ENCODE measurements at places on chromosomes 4 and X. TPM values are rescaled to one million over a fixed set of nuclear protein-coding genes. Genes with fewer than 3 reads are reported as not detected.

DNA sequence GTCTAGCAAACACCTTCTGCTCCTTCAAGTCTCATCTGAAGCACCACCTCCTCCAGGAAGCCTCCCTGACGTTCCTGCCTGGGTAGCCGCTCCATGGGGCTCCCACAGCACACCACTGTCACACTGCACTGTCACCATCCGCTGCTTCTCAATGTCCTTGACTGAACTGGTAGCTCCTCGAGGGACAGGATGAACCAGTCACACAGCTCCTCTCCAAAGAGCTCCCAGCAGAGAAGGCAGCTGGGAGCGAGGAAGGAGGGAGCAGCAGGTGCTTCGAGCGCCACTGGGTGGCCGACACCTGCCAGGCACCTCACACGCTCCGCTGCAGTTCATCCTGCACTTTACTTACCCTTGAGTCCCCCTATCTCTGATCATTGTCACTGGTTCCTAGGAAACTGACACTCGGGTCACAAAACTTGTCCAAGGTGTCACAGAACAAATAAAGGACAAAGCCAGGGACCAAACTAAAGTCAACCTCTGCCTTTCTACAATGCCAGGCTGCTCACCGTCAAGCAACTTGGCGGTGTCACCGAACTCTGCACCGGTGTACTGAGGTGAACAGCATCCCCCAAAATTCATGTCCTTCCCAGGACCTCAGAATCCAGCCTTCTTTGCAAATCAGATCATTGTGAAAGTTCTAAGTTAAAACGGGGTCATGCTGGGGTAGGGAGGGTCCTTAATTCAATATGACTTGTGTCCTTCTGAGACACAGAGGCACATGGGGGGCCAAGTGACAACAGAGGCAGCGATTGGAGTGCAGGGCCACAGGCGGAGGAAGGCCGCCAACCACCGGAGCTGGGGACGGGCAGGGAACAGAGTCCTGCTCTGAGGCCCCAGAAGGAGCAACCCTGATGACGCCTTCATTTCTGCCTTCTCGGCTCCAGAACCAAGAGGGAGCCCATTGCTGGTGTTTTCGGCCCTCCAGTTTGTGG lies 5.5 kb upstream of the S100P start:
- peak; percentile 45 for DNase-seq
- no peak overlapping the region for H3K4me3 ChIP-seq
- H3K27me3 ChIP-seq, result no peaks in the 10 kb centered on the region
- H3K27ac ChIP-seq, result no peak overlapping the region
- no peaks in the 10 kb centered on the region for H3K36me3 ChIP-seq
- peaks cover 3% of the 10 kb centered on the region for H3K4me1 ChIP-seq

DNA sequence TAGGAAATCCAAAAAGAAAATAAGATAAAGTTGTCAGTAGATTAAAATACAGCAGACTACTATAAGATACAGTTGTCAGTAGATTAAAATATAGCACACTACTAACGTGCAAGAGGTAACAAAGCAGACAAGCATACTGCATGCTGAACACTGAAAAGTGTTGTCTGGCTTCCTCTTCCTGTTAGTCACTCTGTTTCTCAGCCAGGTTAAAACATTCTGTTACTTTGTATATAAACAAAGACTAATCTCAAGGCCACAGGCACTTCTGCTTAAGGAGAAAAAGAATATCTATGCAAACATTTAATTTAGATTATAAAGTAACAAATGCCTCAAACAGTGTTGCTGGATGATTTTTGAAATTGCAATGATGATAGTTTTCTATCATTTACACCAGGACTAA lies 41.0 kb upstream of the SCD5 start:
- H3K4me3 ChIP-seq, result no peak overlapping the region
- H3K27ac ChIP-seq, result no peak overlapping the region
- no peaks in the 10 kb centered on the region for H3K27me3 ChIP-seq
- no peak for DNase-seq

GRCh38 chr4:77880784-77881183 lies 18.2 kb downstream of the MRPL1 start:
- H3K4me3 ChIP-seq, result no peak overlapping the region
- peaks cover 3% of the 10 kb centered on the region for H3K36me3 ChIP-seq
- peaks cover 18% of the 10 kb centered on the region for H3K4me1 ChIP-seq
- no peak for DNase-seq
- no peaks in the 10 kb centered on the region for H3K27me3 ChIP-seq

GRCh38 chrX:29419774-29420553 lies 795.4 kb upstream of the MAGEB2 start:
- no peaks in the 10 kb centered on the region for H3K36me3 ChIP-seq
- no peak overlapping the region for H3K27ac ChIP-seq
- peaks cover 44% of the 10 kb centered on the region for H3K27me3 ChIP-seq
- no peak overlapping the region for H3K4me3 ChIP-seq

DNA sequence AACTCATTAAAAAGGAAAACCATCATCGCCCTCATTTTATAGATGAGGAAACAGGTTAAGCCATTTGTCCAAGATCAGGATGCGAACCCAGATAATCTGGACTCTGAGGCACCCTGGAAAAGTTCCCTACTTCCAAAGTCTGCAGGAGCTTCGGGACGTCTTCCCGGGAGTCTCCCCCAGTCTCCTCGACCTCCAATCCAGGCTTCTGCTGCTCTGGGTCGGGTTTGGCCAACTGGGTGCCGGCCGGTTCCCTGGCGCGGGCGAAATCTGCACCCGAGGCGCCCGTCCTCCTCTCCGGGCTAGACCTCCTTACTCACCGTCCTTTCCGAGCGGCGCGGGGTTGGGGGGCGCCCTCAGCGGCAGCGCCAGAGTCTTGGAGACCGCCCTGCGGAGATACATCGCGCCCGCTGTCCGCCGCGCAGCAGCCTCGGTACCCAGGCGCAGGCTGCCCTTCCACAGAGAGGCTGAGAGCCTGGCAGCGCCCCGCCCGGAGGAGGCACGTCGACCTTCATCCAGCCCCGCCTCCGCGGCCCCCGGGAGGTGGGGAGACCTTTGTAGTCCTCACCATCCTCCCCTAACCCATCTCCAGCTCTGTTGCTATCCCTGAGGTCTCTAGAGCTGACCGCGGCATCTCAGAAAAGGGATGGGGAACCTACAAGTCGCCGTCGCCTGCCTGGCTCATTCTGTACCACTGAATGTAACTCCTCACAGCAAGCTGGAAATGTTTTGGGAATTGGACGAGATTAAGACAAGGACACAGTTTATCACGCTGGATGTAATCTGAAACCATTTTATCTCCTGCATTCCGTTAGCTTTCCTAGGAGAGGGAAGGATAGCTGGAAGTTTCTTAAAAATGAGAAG lies at the start of gene MGARP:
TSS of gene MGARP (minus strand) at position 466 of the 861 bp plus-strand sequence. CDS start at position 399, 67 bp downstream.
- H3K36me3 ChIP-seq, result no peaks in the 10 kb centered on the region
- peak within 1 kb of the TSS; percentile 73 for H3K4me3 ChIP-seq
- peaks cover 65% of the 10 kb centered on the region for H3K27me3 ChIP-seq
- no peaks in the 10 kb centered on the region for H3K4me1 ChIP-seq
- peak; percentile 93 for DNase-seq

- DNase-seq, result no peak
- H3K27me3 ChIP-seq, result no peaks in the 10 kb centered on the region
- H3K4me3 ChIP-seq, result no peak overlapping the region
- H3K36me3 ChIP-seq, result no peaks in the 10 kb centered on the region
- H3K27ac ChIP-seq, result no peak overlapping the region
- no peaks in the 10 kb centered on the region for H3K4me1 ChIP-seq
These were observed 93.4 kb upstream of the SHOX start for GRCh38 chrX:537151-537550.

GRCh38 chr4:52071791-52072546 lies 20.9 kb downstream of the SPATA18 start:
- H3K4me1 ChIP-seq, result no peaks in the 10 kb centered on the region
- H3K4me3 ChIP-seq, result no peak overlapping the region
- H3K27ac ChIP-seq, result no peak overlapping the region
- no peak for DNase-seq
- H3K27me3 ChIP-seq, result peaks cover 8% of the 10 kb centered on the region

DNA sequence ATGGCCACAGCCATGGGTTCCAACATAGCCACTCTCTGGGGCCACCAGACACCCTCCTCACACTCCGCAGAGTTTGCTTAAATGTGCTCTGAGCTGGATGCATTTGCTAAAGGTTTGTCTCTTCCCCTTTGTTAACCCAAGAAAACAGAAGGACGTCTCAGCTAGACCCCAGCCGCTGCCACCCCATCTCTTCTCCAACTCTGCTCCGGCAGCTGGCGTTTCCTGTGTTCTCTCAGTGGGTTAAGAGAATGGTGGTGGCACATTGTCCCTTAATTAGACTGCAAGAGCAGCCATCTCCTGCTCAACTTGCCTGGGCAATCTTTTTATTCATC lies 43.7 kb upstream of the FAM9C start:
- H3K36me3 ChIP-seq, result no peaks in the 10 kb centered on the region
- H3K4me3 ChIP-seq, result no peak overlapping the region
- H3K27me3 ChIP-seq, result no peaks in the 10 kb centered on the region
- H3K27ac ChIP-seq, result no peak overlapping the region
- no peak for DNase-seq

- no peaks in the 10 kb centered on the region for H3K36me3 ChIP-seq
- H3K27ac ChIP-seq, result no peak overlapping the region
- H3K4me3 ChIP-seq, result peak overlapping the region; percentile 82
- H3K4me1 ChIP-seq, result peaks cover 36% of the 10 kb centered on the region
These were observed 4.4 kb downstream of the ADGRL3 start for GRCh38 chr4:61204353-61205060.

DNA sequence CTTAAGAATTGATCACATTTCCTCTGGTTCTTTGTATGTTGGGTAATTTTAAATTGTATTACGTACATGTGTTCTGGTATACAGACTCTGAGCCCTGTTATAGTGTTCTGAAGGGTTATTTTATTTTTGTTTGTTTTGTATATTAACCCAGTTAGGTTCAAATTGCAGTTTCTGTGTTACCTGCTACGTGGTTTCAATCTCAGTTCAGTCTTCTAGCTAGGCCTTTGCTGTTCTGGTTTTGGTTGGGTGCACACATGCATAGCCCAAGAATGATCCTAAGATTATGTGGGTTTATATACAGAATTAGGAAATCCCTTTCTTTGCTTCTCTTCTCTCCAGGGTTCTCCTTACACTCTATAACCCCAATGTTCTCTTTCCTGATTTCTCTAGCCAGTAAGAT lies 161.0 kb downstream of the PPP1R2C start:
- H3K27ac ChIP-seq, result no peak overlapping the region
- H3K36me3 ChIP-seq, result no peaks in the 10 kb centered on the region
- H3K4me1 ChIP-seq, result no peaks in the 10 kb centered on the region
- H3K4me3 ChIP-seq, result no peak overlapping the region
- H3K27me3 ChIP-seq, result no peaks in the 10 kb centered on the region
- no peak for DNase-seq

Gene AP1S2
- total RNA-seq, result 380 TPM

DNA sequence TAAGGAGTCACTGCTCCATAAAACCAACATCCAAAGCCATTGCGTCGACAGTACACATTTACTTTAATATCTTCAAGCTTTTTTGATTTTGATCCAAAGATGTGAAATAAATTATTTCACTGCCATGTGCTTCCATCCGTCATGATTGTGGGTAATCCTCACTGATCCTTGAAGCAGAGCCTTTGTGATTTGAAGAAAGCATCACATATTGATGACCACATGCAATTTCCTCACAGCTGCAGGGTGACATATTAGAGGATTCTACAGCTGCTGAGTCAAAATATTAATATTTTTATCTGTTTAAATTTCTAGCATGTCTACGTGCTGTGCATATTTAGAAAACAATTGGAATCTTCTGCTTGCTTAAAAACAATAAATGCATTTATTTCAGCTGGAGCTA lies 196.8 kb upstream of the ANXA3 start:
- H3K27ac ChIP-seq, result no peak overlapping the region
- peaks cover 20% of the 10 kb centered on the region for H3K4me1 ChIP-seq
- no peak for DNase-seq
- no peaks in the 10 kb centered on the region for H3K36me3 ChIP-seq
- H3K4me3 ChIP-seq, result no peak overlapping the region

GRCh38 chrX:86148024-86148511 lies at the start of gene DACH2:
Gene DACH2, plus strand, starts transcription at chrX:86148451.
- H3K27me3 ChIP-seq, result peaks cover 49% of the 10 kb centered on the region
- H3K27ac ChIP-seq, result no peak within 1 kb of the TSS
- peak; percentile 82 for DNase-seq
- H3K4me1 ChIP-seq, result peaks cover 14% of the 10 kb centered on the region

Gene SSX2B
- total RNA-seq, result 0.17 TPM

DNA sequence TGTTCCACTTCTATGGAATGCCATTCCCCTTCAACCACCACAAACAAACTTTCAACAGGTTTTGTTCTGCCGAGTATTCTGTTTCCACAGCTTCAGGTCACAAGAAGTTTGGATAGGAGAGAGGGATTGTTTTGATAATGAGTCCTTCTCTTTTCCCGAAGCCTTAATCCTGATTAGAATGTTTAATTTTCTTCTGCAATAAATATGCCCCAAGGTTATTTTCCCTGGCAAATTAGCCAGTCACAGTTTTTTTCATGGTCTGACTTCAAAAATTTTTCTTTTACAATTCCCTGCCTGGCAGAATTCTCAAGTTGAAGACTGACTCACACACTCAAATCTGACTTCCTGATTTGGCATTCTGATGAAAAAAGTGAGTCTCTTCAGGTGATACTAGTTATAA lies 33.1 kb upstream of the EDNRA start:
- no peaks in the 10 kb centered on the region for H3K27me3 ChIP-seq
- H3K36me3 ChIP-seq, result no peaks in the 10 kb centered on the region
- H3K27ac ChIP-seq, result no peak overlapping the region
- no peaks in the 10 kb centered on the region for H3K4me1 ChIP-seq

DNA sequence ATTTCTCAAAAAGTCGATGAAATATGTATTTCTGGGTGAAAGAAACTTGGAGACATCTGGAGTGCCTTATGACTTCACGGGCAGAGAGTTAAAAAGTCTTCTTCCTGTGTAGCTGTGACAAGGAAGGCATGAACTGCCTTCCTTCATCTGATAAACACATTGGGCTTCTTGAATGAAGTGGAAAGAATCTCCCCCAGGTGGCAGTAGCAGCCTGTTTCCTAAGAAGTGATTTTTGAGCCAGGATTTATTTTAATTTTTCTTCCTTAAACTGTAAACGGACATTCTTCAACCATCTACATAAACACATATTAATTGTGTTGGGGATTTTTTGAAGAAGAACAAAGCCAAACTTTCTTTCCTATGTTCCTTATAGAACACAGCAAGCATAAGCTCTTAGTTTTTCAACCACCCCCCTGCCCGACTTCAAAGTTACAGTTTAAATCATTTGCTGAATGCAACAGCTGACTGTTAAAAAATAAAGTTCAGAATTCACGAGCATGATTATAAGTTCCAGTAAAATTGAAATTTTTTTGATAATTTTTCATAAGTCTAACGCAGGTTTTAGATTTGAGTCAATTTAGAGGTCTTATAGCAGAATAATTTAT lies 980 bp upstream of the GIMD1 start:
- peak; percentile 83 for DNase-seq
- H3K27me3 ChIP-seq, result no peaks in the 10 kb centered on the region
- no peaks in the 10 kb centered on the region for H3K36me3 ChIP-seq
- H3K4me1 ChIP-seq, result no peaks in the 10 kb centered on the region
- H3K4me3 ChIP-seq, result no peak overlapping the region
